ENCODE measurements at places on chromosomes 5 and 9.

DNA sequence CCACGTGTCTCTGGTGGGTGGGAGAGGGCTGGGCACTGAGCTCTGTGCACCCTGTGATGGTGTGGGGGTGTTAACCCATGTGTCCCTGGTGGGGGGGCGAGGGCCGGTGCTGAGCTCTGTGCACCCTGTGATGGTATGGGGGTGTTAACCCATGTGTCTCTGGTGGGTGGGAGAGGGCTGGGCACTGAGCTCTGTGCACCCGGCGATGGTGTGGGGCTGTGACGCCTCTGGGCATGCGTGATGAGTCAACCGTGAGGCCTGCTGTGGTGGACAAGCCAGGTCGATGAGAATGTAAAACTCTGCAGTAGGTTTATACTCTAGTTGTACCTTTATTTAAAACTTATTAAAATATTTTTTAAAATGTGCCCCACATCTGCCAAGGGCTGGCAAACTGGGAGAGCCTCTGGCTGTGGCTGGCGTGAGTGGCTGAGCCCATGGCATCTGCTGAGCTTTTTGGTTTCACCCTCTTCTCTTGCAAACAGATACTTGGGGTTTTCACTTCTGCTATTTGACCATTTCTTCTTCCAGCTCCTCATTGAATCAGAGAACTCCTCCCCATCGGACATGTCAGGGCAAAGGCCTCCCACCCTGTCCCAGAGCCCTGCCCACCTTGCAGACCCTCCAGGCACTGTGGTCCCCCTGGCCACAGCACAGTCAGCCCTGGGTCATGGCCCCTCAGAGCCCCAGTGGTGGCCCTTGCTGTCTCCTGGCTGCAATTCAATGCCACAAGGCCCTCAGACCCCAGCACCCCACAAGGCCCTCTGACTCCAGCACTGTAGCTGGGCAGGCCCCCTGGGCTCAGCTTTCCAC is 18.5 kb upstream of the EXOC3 start:
- no peak for DNase-seq

- DNase-seq, result no peak
Measured at GRCh38 chr9:133073086-133074014, 11.6 kb downstream of the CEL start.

DNA sequence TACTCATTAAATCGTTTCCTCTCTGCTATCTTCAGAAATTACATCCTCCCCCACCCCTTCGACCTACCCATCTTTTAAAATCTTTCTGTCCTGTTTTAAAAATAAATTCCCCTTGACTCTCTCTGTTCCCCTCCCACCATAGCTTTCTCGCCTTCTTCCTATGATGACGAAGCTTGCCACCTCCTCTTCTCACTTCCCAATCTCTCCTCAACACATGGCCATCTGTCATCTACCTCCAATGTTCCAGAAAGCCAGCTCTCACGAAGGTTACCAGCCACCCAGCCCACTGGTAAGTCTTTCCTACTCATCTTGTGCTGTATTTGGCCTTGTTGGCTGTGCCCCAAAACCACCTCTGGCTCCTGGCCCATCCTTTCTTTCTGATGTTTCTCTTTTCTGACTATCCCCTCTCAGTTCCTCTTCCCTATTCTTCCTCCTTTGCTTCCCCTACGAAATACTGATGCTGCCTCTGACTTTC is 346.3 kb downstream of the ENC1 start:
- no peak for DNase-seq

DNA sequence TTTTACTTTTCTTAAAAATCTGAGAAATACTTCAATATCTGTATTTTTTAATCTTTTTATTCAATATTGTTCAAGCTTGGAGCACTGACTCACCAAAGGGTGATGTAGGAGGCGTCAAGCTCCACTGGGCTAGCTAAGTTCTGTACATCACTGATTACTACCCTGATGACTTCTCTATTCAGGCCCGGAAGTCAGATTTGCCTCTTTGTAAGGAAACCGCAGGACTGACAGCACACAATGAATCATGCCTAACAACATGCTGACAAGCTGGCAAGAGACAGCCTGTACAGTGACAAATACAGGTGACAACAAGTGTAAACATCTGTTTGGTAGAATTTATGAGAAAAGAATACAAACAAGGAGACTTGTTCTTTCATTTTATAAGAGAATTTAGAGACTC is 627.9 kb upstream of the RORB start:
- DNase-seq, result no peak

GRCh38 chr5:38101897-38102296 is 156.5 kb upstream of the EGFLAM start:
- DNase-seq, result no peak

GRCh38 chr9:84447305-84447704 is 106.7 kb upstream of the SLC28A3 start:
- DNase-seq, result no peak

GRCh38 chr5:153399595-153399994 is 90.9 kb upstream of the GRIA1 start:
- DNase-seq, result no peak

DNA sequence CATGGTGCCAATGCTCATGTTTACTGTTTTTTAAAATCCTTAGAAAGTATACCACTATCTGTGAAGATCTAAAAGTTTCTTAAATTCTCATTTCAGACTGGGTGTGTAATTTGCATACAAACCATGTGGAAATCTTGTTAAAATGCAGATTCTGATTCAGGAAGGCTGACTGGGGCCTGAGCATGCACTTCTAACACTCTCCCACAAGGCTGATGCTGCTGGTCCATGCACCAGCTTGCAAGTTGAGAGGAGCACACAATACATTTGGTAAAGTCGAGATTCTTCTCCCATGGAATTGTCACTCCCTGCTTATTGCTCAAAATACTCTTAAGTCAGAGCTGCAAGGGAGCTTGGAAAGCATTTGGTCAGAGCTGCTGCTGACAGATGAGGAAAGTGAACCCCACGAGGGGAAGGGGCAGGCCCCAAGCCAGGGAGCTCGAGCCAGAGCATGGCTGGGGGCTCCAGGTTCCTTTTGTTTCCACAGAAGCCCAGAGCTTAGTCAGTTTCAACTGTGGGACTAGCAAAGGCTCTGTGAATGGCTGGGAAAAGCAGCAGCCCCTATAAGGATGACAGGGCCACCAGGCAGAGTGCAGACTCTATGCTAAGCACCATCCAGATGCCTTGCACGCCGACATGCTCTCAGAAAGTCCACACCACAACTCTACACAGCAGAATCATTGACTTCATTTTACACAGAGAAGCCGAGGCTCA is 93.5 kb upstream of the HAND1 start:
- no peak for DNase-seq

DNA sequence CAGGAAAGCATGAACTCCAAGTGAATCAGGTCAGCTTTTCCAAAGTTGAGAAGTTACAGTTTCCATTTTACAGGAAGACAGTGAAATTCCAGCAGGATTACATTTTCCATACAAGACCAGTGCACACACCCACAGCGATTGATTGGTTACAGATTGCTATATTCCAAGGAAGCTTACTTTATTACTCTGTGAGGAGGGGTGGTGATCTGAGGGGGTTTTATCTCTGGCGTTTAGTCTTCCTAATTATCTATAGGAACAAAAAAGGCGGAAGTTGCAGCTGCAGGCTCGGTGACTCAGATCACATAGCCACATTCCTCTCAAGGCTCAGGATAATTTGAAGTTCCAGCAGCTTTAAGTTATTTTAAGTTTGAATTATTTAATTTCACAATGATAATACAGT is 450.4 kb upstream of the NMUR2 start:
- DNase-seq, result no peak

GRCh38 chr9:95107001-95107749 is 210.3 kb downstream of the FANCC start:
- no peak for DNase-seq

- no peak for DNase-seq
Measured at GRCh38 chr5:172816925-172817562, 17.0 kb upstream of the ERGIC1 start.

- no peak for DNase-seq
Measured at GRCh38 chr9:21527579-21527978, 45.5 kb upstream of the IFNE start.

GRCh38 chr5:133265720-133266526 is 214.1 kb downstream of the HSPA4 start:
- no peak for DNase-seq
